ENCODE measurements at places on chromosomes 3 and 15.

GRCh38 chr3:116135457-116136085 is 309.7 kb downstream of the LSAMP start:
- DNase-seq = no peak

GRCh38 chr3:40770061-40770460 is 245.3 kb downstream of the ZNF621 start:
- DNase-seq = no peak

DNA sequence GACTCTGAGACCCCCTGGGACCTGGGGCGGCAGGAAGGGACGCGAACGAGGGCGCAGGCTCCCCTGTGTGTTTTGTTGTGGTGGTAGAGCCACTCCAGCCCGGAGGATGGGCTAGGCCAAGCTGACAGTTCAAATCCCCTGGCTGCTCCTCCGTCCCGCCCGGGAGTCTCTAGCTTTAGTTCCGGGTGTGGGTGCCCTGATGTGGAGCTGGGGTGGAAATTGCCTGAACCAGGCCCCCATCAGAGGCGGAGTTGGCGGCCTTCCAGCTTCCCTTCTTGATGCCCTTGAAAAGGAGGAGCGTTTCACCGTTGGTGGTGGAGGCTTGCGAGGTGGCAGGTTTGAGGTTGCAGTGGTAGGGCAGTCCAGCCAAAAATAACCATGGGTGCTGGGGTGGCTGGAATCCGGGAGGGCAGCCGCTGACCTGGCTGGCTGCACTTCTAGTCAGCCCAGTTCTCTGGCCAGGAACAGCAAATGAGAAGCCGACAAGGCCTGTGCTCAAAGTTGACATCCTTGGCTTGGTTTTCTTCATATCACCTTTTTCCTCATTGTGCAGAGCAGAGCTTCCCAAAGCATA is 817 bp downstream of the CLK3 start:
- DNase-seq = peak; percentile 36

- no peak for DNase-seq
Measured at GRCh38 chr3:45140141-45140769, 5.9 kb downstream of the CDCP1 start.

DNA sequence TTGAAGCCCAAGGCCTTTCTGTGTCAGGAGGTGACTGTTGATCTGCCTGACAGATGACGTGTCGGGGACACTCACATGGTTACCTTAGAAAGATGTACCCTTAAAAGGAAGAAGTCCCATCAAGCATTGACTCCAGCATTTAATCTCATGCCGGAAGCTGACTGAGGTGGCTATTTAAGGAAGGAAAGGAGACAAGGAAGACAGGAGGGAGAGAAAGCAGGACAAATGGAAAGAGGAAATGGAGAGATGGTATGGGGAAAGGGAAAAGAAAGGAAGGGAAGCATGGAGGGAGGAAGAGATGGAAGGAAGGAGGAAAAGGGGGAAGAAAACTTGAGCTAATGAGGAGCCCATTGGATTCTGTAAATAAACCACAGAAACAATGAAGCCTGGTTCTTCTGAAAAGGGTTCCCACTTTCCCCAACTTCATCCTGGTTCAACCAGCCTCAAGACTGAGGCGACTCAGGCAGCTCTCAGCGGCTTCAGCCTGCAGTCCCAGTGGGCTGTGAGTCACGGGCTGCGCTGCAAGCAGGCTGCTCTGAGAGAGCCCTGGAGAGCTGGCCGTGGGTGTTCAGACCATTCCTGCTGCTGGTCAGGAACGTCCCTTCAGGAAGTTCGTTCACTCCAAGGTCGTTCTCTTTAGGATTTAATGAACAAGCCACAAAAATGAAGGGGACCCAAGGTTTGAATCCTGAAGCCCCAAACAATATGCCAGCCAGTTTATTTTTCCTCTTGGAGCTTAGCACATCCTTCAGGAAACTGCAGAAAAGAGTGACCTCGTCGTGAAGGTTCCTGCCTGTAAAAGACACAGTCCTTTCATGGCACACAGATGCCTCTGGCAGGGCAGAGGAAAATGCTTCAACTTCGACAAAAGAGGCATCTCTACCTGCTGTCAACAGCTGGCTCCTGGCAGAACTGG is 69.6 kb upstream of the THBS1 start:
- DNase-seq = no peak

DNA sequence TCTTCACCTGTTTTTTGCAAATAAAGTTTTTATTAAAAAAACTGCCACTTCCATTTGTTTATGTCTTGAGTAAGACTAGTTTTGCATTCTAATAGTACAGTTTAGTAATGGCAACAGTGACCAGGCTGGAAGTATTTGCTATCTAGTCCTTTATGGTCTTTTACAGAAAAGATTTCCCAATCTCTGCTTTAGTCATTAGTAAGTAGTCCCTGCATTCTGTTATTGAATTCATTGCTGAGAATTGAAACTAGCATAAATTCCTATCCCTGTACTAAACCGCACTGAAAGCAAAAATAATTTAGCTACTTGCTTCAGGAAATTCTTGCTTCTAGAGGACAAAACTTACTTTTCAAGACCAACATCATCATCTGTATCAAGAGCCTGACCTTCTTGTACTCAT is 46.2 kb downstream of the CNTN6 start:
- DNase-seq = no peak

- no peak for DNase-seq
Measured at GRCh38 chr15:83163032-83163431, 44.6 kb downstream of the HDGFL3 start.

- DNase-seq = no peak
Measured at GRCh38 chr3:122052968-122053367, 2.2 kb upstream of the CD86 start.

DNA sequence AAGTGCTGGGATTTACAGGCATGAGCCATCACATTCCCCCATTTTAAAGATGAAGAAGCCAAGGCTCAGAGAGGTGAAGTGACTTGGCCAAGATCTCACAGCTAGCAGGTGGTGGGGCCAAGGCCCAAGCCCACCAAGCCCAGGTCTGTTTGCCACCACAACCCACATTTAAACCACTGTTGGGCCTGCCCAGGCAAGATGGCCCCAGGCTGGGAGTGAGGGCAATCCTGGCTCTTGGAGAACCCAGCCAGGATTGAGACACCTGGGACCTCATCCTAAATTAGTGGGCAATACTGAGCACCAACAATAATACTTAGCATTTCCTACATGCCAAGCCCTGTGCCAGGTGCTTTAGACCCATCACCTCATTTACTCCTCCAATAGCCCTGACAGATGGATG is 6.9 kb downstream of the IGDCC3 start:
- no peak for DNase-seq

DNA sequence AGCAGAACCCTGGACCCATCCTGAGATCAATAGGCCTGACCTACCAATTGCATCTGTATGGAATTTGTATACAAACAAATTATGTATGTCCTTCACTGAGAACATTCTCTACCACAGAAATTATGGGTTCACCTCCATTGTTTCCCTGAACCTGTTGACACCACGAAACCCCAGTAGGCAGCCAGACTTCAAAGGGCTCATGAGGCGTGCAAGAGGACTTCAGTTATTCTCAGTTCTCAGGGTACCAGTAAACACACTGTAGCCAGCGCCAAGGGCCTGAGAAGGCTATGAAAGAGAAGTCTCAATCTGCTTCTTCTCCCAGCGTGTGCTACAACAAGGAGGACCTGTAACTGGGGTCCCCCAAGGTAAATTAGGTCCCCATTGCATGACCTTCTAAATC is 254.9 kb upstream of the GOLGA6L4 start:
- no peak for DNase-seq

GRCh38 chr15:78425643-78426042 is 12.4 kb upstream of the IREB2 start:
- DNase-seq = no peak

DNA sequence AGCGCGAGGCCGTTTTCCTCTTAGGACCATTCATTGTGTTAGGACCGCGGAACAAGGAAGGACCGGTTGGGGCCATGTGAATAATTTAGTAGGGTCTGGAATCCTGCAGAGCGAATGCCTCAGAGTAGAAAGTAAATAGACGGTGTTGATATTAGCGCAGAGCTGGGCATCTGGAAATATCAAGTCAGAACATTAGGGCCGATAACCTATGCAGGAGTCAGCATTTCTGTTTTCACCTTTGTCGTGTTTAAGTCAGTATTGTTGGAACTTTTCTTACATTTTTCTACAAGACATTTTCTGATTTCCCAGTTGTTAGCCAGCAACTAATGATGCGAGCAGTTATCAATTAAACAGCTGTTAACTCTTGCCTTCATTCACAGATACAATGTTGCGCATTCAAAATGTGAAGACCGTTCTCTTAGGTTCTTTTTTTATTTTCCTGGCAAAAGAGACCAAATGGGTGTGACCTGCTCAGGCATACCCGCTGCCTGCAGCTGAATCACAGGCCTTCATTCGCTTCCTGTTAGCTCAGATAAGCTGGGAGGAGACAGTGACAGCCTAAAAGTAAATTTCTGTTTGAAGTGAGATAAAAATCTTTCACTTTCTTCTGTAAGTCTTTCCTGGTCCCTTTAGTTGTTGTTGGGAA is 966 bp upstream of the PKM start:
- no peak for DNase-seq

GRCh38 chr3:186329589-186329988 is 32.4 kb downstream of the DGKG start:
- no peak for DNase-seq

- no peak for DNase-seq
Measured at GRCh38 chr3:181487236-181487978, 224.3 kb upstream of the SOX2 start.

DNA sequence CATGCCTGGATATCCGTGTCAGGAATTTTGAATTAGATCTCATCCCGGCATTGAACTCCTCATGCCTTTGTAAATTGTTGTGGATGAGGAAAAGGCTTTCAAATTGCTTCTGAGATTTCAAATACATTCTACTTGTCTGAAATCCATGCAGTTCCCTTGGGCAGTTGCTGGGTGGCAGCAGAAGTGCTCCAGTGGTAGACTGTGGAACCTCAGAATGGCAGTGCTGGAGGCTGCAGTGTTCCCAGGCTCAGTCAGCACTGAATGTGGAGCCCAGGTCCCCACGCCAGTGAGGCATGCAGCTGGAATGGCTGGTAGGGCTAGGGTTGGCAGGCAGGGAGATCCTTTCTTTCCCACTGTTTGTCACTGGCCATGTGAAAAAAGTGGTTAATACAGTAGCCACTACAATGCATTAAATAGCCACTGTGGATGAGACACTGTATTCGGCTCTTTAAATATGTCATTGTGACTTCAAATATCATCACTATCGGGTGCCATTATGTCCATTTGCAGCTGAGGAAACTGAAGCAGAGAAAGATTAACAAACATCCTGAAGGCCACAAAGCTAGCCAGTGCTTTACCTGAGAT is 98.6 kb downstream of the TPRG1 start:
- peak; percentile 13 for DNase-seq

GRCh38 chr15:50229336-50229735 is 36.2 kb downstream of the HDC start:
- DNase-seq = no peak

GRCh38 chr3:156449710-156450574 is 105.0 kb downstream of the SSR3 start:
- DNase-seq = no peak

GRCh38 chr15:40258544-40258943 is 19.7 kb downstream of the PAK6 start:
- no peak for DNase-seq

GRCh38 chr3:27638594-27638993 is 83.5 kb downstream of the EOMES start:
- DNase-seq = no peak

DNA sequence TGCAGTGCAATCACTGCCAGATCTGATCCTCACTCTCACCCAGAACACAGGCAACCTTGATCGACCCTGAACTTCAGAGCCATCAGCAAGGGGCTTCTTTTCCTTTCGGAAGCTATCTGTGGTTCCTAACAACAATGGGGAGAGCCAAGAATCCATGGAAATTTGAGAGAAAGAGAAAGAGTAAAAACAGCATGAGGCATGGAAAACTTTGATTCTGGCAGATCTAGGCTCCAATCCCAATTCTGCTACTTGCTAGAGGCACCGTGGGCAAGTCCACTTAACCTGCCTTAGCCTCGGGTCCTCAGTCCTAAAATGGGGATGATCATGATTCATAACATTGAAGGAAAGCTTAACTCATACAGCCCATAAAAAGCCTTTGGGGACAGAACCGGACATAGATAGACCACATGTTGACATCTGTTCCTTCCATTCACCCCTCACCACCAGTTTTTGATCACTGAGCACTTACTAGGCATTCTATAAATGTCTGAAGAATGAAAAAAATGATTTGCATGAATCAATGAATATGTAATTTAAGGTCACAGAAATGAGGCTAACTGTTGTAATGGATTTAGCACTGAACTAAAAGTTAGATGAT is 605.7 kb upstream of the CFAP20DC start:
- no peak for DNase-seq

DNA sequence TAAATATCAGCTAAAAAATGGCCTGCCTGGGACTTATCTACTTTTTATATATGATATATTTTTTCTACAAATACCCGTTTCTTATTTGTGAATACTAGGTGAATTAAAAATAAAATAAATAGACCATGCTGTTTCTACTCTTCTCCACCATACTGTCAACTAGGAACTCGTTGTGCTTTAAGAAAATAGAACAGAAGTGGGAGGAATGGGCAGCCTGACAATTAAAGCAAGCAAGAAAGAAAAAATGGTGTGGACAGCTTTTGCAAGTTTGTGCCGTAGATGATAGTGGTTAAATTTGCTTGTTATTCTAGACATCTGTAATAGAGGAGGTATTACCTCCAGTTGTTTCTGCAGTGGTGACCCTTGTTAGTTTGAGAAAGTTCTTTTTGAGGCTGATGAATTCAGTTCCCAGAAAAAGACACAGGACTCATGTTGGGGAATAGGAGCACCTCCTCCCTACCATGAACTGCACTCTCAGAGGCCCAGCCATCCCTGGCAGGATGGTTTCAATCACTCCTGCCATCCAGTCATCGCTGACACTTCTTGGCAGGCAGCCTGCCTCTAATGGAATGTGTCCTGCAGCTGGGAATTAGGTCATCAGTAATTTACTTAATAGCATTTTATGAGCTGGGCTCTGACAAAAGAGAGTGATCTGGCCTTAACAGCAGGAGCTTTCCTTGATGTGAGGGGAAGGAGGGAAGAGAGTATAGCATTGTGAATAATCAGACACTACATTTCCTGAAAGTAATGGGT is 105.0 kb upstream of the GAP43 start:
- no peak for DNase-seq

- DNase-seq = no peak
Measured at GRCh38 chr3:28768439-28768838, 419.8 kb upstream of the AZI2 start.

GRCh38 chr15:78213956-78214355 is 20.4 kb downstream of the ACSBG1 start:
- DNase-seq = no peak

DNA sequence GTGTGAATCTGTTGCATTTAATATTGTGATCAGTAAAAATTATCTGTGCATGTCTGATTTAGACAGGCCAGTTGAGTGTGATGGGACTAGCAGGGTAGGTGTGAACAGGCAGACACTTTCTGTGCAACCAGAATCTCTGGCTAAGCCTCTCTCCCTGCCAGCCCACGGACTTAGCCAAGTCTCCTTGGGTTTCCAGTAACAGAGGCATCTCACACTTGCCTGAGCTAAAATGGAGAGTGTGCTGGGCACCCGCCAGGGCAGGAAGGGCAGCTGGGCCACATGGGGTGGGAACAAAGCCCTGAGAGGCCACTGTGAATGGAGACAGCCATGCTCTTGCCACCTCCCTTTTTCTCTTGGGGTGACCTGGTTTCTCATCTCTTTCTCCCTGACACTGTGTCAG is 12.5 kb upstream of the RPS27L start:
- no peak for DNase-seq

GRCh38 chr3:149620291-149621020 is 37.4 kb downstream of the WWTR1 start:
- DNase-seq = no peak
